ENCODE measurements at places on chromosomes 16 and 17.

DNA sequence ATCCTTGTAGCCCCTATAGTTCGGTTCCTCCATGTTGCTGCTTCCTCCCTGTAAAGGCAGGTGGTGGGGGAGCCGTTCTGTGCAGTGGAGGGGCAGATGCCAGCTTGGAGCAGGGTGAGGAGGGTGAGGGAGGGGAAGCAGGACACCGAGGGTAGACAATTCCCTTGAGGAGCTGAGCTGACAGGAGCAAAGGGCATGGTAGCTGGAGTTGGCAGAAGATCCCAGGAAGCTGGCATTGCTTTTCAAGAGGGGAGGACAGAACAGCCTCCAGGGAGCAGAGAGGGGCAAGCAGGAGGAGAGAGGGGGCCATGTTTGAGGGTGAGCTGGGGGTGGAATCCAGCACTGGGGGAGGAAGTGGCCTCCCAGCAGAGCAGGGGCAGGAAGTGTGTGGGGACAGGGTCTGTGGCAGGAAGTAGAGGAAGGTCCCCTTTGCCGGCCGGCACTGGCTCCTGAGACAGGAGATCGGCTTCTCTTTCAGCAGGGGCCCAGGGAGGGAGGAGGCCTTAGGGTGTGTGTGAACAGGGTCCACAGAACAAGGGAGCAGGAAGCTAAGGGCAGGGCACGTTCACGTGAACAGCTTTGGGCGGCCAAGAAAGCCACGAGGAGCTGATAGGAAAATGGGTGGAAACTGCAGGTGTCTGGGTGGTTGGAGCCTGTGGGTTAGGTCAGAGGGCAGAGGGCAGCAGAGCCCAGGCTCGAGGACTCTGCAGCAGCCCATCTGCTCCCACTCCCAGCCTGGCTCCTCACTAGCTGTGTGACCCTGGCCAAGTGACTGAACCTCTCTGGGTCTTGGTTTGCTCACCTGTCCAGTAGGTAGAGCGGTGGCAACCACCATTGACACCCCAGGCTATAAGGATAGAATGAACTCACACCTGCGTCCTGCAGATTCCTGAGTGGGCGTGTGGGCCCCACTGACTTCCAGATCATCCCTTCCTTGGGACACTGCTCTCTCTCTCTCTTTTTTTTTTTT, 17.5 kb upstream of the SPNS2 start:
- DNase-seq: peak; percentile 28

- DNase-seq: no peak
Measured at GRCh38 chr17:17001076-17001777, 29.3 kb upstream of the TNFRSF13B start.

DNA sequence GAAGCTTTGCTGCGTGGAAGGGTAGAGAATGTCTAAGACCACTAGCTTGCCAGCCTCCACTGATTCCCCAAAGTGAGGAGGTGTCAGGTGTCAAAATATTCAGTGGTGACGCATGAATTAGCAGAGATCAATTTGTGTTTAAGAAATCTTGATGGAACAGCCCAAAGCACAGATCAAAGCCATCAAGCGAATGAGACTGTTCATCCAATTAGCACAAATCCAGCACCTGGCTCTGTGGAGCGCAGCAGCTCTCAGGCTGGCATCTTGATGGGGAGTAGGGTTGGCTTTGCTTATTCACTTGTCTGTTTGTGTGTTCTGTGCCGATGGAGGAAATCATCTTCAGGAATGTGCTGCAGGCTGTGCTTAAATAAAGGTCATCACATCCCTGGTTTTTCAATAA, 456.8 kb upstream of the CCL2 start:
- no peak for DNase-seq

DNA sequence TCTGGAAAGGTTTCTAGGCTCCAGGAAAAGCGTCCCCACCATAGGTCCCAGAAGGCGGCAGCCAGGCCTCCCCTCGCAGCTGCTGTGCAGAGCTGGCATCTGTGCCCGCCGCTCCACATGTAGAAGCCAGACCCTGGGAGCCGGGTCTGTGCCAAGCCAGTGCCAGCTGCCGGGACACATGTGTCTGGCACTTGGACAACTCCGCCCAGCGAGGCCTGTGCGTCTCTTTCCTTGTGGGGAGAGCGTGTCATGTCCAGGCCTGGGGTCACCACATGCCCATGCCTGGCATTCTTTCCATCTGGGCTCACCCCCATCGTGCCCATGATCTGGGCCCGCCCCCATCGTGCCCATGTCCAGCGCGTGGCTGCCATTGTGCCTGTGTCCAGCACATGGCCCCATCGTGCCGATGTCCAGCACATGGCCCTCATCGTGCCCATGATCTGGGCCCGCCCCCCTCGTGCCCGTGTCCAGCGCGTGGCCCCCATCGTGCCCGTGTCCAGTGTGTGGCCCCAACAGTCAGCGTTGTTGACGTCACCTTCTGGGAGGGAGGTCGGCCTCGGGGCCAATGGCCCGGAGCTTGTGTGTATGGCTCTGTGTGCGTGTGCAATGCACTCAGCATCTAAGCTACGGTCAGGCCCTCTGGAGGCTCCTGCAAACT, 13.3 kb upstream of the ACSF3 start:
- no peak for DNase-seq

- no peak for DNase-seq
Measured at GRCh38 chr17:788551-788950, 6.4 kb downstream of the MRM3 start.

DNA sequence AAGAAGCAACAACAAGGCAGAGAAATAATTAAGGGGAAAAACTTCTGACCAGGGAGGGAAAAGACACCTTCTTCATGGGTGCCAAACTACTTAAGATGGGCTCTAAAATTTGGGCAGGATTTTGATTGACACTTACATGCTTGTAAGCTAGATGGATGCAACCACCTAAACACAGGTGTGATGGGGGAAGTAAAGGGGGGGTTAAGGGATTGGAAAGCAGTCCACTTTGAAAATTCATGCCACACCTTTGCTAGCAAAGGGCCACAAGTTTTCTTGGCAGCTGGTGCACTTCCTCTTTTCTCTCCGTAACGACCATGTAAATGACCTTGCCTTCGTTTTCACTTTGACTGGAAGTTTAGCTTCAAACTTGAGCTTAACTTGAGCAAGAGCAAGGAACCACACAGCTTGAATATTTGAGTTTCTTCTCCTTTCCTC, 14.3 kb upstream of the PRKAR1A start:
- no peak for DNase-seq

DNA sequence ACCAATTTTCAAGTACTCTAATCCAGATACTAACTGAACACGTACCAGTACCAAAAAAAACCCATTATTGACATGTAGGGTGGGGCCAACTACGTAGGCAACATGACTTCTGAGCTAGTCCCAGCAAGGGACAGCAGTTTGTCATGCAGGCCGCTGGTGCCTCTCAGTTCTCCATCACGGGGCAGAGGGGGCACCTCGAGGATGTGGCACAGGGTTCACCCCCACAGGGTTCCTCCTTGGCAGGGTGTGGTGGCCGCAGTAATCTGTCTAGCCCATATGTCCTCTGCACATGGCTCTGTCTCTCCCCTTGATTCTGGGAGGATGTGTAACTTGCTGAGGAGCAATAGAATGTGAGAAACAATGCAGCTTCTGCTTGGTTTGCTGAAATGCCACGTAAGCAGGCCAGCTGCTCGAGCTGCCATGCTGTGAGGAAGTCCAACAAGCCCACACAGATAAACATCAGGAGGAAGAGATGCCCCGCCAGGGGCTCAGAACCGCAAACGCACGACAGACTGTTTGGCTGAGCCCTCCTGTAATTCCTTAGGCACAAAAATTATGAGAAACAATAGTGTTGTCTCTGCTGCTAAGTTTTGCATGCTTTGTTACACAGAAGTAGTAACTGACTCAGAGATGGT, 62.4 kb downstream of the NT5M start:
- DNase-seq: no peak

GRCh38 chr17:72527789-72528188, 407.0 kb downstream of the SOX9 start:
- DNase-seq: no peak

- no peak for DNase-seq
Measured at GRCh38 chr17:80826955-80827645, 164.5 kb upstream of the CHMP6 start.

- DNase-seq: no peak
Measured at GRCh38 chr16:16017812-16018211, 68.4 kb downstream of the ABCC1 start.

DNA sequence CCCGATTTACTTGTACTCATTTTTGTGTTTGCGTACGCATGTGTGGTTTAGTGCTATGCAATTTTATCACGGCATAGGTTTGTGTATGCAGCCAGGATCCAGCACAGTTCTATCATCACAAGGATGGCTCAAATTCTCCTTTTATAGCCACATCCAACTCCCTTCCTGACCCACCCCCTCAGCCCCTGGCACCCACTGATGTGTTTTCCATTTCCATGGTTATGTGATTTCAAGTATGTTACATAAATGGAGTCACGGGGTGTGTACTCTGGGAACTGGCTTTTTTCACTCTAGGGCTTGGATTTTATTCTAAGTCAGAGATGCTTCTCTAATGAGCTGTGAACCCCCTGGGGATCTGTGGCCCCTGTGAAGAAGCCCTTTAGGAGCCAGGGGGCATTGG, 16.8 kb downstream of the IL4R start:
- DNase-seq: no peak

- DNase-seq: peak; percentile 36
Measured at GRCh38 chr17:56833057-56833808, 487 bp downstream of the C17orf67 start.

- no peak for DNase-seq
Measured at GRCh38 chr17:63832014-63832413, 4.6 kb upstream of the FTSJ3 start.

- no peak for DNase-seq
Measured at GRCh38 chr17:51365090-51365489, 104.7 kb downstream of the UTP18 start.

DNA sequence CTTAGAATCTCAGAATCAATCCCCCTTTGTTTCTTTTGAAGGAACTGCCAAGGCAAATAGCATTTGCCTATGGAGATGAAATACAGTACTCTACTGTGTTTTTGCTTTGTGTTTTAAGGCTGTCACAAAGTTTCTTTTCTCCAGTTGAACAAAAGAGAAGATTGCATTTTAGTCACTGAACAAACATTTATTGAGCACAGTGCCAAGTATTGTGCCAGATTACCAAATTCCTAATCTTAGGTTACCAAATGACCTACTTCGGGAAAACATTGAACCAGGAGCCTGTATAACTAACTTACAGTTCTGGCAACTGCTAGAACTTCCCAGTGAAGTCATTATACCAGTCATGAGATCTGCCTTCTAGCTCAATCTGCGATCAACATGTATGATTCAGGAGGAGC, 3.0 kb upstream of the UBB start:
- no peak for DNase-seq

GRCh38 chr17:43562679-43563599, 16.8 kb upstream of the ETV4 start:
- DNase-seq: no peak

DNA sequence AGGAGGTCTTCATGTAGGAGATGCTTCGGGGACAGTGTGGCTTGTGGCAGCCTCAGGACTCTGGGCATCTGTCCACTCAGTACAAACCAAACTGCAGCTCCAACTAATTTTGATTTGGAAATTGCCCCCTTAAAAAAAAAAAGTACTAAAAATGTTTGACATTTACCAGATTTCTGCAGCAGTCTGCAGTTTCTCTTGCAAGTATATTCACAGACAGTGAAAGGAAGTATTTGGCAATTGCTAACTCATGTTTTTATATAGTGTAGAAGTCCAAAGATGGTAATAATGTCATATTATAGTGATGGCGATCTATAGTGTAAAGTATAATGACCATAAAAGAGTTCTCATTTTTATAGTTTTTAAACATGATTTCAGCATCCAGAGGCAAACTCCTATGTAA, 218.6 kb downstream of the PRKCA start:
- DNase-seq: no peak

- no peak for DNase-seq
Measured at GRCh38 chr16:52676959-52677358, 130.0 kb upstream of the TOX3 start.

DNA sequence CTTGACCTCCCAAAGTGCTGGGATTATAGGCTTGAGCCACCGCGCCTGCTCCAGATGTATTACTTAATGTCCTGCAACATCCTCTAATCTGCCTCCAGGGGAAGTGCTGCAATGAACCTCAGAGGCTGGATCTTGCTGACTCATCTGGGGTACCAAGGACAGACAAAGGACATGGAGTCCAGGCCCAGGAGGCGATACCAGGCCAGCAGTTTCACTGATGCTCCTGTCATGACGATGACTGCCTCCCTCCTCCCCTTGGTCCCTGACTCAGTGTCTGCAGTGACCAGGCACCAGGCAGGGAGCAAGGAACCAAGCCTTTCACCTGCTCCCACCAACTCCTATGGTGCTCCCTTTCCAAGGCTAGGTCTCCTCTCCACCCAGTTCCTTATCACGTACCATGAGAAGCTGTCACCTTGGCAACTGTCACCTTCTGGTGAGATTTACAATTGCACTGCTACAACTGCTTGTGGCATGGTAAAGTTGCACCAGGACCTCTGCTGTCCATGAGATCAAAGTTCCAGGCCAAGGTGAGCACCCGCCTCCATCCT, 21.6 kb upstream of the PHOSPHO1 start:
- no peak for DNase-seq
